Brain microvascular endothelial cell (primary cell): ENCODE measurements at places on chromosomes 16 and 17.

GRCh38 chr16:63292036-63292435 is 1255.8 kb upstream of the CDH8 start:
- DNase-seq, result no peak

DNA sequence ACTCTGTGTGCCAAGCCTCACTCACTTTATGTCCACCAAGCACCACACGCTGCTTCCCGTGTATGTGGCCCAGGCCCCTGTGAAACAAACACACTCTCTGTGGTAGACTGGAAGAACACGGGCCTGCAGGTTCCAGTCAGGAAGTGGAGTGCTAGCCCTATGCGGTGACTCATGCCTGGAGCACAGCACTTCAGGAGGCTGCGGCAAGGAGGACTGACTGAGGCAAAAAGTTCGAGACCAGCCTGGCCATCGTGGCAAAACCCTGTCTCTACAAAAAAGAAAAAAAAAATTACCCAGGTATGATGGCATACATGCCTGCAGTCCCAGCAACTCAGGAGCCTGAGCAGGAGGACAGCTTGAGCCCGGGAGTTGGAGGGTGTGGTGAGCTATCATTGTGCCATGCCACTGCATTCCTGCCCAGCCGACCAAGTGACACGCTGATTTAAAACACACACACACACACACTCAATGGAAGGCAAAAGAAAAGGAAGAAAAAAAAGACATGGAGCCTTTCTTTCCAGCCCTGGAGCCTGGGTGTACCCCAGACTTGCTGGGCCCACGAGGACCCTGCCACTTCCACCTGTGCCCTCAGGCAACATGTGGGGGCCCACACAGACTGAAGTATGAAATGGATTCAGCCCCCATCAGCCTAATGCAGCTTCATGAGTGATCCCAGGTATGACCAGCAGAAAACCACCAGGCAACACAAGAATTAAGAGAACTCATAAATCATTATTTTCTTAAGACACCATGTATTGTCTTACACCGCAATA is 126.6 kb downstream of the ANKRD11 start:
- peak; percentile 82 for DNase-seq

DNA sequence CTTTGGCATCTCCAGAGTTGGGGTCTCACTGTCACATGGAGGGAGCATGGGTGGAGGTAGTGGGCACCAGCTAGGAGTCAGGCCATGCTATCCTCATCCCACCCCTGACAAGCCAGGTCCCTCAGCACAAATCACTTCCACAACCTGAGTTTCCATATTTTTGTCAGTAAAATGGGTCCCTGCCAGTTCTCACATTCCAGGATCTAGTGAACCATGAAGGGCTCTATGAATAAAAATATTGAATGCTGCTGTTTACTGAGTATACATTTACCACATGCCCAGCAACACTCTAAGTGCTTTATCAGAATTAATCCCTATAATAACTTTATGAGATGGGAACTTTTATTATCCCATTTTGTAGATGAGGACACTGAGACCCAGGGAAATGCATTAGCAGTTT is 16.8 kb downstream of the SEZ6 start:
- no peak for DNase-seq

GRCh38 chr16:49821614-49822282 is 34.2 kb downstream of the ZNF423 start:
- no peak for DNase-seq

GRCh38 chr17:11369575-11369974 is 128.6 kb downstream of the SHISA6 start:
- DNase-seq, result no peak

GRCh38 chr16:50665128-50665878 is 15.8 kb downstream of the SNX20 start:
- peak; percentile 66 for DNase-seq

DNA sequence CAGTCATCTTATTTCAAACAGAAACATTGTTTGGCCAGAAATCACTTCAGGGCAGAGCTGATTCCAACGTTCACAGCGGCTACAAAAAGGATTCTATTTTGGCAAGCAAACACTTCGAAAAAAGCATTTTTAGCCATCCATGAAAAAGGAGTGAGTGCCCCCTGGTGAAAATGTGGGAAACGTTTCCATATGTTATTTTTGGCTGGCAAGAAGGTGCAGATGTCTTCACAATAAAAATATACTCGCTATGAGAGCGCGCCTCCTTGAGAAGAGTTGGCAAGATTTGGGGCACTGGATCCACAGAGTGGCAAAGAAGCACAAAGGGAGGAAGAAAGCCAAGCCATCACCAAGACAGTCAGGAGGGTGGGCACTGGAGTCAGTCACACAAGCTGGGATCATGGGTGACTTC is 191.1 kb downstream of the CHD9NB start:
- peak; percentile 6 for DNase-seq

GRCh38 chr16:65855171-65856145 is 511.0 kb upstream of the CDH5 start:
- DNase-seq, result no peak

GRCh38 chr17:56165072-56165641 is 11.9 kb downstream of the ANKFN1 start:
- DNase-seq, result no peak

DNA sequence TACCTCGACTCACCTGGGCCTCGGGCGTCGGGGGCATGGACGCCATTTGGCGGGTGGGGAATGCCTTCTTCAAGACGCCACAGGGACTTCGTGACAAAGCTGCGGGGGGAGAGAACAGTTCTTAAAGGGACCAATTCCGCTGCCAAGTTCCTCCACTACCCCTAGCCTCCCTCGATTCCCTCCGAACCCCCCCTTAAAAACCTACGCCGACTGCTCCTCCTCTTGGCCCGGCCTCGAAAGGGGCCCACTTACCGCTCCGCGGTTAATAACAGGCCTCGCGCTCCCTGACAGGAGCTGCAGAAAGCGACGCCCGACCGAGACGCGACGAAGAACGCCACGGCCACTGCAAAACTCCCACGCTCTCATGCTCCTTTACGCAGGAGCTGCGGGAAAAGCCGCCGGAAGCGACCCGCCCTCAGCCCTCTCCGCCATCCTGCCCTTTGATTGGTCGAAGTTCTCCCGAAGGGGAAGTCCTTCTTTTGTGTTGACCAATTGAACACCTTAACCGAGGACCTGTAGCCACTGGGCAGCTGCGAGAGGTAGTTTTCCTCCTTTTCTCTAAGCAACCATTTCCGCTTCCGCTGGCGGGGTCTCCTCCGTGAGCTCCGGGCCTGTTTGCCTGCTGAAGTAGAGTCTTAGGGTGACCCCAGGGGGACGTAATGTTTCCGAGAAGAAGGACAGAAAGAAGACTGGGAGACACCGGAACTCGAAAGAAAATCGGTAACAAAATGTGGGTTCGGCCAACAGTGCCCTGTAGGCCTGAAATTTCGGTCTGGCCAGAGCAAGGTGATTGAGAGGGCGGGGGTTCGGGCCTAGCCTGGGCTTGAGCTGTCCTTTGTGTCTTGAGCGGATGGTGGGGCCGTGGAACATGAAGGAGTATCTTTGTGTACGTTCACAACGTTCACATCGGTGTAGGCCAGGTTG is at the start of the genes NAA60 and ZNF597:
Gene NAA60, plus strand, starts transcription at position 573 of the 924 bp plus-strand sequence. CDS start 32,548 bp downstream, outside the sequence.
Gene ZNF597, minus strand, starts transcription at position 397 of the 924 bp plus-strand sequence. Its CDS starts 351 bp downstream, at position 46.
- peak; percentile 88 for DNase-seq

DNA sequence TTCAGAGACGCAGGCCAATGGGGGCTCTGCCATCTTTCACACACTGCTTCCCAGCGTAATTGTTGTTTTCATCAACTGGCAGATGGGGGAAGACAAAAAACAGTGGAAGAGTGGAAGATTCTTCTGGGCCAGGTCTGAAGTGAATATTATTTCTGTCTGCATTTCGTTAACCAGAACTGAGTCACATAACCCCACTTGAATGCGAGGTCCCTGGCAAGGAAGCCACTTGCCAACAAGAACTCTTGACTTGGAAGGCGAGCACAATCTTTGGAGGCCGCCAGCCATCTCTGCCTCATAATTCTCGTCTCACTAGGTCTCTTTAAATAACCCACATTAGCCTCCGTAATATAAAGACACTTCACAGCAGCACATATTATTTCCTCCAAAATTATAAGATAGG is 75.4 kb downstream of the CYB561 start:
- DNase-seq, result no peak

DNA sequence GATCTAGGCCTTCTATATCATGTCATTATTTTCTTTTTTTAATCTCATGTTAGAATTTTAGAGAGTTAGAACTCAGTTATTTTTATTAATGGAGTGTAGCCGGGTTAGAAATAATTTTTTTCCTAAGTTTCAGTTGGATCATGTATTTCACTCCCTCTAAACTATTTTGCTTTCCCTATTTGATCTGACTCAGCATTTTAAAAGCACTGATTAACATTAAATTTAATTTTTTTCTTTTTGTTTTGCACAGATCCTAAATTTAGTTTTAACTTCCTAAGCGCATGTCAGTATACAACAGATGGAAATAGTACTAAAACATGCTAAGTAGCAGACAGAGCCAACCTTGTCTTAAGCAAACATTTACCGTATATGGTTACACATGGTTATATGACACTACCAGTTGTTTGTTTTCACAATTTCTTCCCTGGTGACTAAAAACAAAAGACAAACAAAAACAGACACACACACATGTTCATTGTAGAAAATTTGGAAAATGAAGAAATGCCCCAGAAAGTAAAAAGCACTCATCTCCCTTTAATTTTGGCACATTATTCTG is 33.6 kb upstream of the RAB11FIP4 start:
- DNase-seq, result no peak

DNA sequence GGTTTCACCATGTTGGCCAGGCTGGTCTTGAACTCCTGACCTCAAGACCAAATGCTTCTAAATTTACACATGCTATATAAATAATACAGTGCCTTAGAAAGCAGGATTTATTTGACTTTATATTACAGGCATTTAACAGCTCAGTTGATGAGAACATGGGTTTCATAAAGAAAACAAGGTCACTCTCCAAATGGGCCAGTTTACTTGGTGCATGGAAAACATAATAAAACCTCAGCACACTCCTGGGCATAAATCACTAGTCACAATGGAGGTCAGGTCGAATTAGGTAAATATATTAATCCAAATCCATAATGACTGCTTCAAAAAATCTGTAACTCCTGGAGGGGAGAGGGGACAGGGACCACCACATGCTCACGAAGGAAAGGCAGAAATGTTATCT is 24.5 kb downstream of the APPBP2 start:
- DNase-seq, result no peak

GRCh38 chr16:19363740-19364139 is 53.9 kb upstream of the TMC5 start:
- DNase-seq, result no peak

GRCh38 chr16:47779201-47780016 is 318.3 kb downstream of the PHKB start:
- DNase-seq, result peak; percentile 42

DNA sequence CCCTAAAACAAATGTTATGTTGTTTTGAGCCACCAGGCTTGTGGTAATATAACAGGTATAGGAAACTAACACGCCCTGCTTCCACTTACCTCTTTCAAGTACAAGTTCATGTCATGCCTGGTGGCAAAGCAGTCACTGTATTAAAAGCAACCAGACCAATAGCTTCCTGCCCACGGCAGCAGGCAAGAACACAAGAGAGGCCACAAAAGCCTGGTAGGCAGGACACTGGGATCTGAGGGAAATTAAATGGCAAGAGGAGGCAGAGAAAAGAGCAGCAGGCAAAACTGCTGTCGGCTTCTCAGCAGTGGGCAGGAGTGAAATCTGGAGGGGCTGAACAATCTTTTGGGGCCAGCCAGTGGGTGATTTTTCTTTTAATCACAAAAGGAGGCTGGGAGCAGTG is 2.2 kb downstream of the CYTH1 start:
- no peak for DNase-seq

- DNase-seq, result no peak
These were observed 88.3 kb upstream of the ELAC2 start for GRCh38 chr17:13106171-13106570.

DNA sequence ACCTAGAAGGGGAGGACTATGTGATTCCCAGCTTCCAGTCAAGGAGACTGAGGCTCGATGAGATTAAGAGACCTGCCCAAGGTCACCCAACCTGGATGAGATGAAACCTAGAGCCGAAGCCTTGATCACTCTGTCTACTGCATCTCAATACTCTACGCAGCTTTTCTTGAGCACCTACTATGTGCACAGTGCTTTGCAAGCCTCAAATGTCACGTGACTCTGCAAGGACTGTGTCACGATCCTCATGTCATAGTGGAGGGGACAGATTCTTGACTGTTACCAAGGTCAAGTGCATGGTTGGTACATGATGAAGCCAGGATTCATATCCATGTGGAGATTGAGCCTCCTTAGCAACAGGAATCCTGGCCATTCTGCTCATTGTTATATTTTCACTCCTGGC is 14.7 kb downstream of the BCO1 start:
- no peak for DNase-seq

DNA sequence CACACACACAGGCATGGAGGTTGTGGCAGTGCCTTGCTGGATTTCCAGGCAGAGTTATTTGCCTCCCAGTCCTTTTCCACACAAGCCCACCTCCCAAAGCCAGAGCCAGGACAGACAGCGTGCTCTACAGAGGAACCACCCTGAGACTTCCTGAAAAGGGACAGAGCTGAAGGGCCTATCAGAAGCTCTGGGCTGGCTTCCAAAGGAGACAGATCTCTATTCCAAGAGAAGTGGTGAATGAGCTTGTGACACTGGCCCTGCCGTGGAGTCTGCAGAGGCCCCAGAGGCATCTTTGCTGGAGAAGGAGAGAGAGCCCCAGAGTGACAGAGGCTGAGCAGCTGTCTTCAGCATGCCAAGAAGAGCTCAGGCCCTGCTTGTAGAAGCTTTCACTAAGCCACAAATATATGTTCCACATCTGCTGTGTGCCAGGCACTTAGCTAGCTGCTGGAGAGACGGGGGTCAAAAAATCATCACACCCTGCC is 8.3 kb upstream of the LPCAT2 start:
- DNase-seq, result peak; percentile 67

DNA sequence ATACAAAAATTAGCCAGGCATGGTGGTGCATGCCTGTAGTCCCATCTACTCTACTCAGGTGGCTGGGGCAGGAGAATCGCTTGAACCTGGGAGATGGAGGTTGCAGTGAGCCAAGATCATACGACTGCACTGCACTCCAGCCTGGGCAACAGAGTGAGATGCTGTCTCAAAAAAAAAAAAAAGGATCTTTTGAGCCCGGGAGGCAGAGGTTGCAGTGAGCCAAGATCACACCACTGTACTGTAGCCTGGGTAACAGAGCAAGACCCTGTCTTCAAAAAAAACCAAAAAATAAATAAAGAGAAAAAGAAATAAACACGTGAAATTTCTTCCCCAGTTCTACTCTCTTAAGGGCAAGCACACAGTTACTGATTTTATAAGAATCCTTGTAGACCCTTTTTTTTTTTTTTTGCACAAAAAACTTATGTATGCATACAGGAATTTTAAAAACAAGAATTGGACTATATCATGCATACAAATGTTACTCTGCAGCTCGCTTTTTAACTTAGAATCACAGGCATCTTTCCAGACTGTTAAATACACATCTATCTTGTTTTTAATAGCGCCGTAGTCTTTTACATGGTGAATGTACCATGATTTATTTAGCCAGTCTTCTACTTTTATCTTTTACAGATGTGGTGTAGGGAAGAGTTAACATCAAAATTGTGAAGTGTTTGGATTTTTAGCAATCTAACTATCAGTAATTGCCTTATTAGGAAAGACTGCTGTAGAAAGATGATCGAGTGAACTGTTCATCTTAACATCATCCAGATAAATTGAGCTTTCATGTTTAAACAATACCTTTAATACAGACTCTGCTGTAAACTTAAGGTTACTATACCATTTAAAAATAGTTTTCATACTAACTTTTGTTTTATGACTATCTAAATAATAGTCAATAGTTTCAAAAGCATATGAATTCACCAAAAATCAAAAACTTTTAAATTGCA is 14.6 kb downstream of the CDH3 start:
- DNase-seq, result no peak

- no peak for DNase-seq
These were observed 59.6 kb downstream of the MAP2K6 start for GRCh38 chr17:69473841-69474831.
